ENCODE measurements at places on chromosomes 4 and X. TPM values are rescaled to one million over a fixed set of nuclear protein-coding genes. Genes with fewer than 3 reads are reported as not detected.

Gene SLITRK2
- 0.66 TPM for total RNA-seq

Gene TLR8
- not detected for total RNA-seq

Gene IL13RA1
- total RNA-seq = 67.4 TPM

Gene HMX1
- not detected for total RNA-seq

Gene MAGEC3
- total RNA-seq = not detected

Gene TMSB15C
- total RNA-seq = 2.6 TPM

Data from fibroblast of lung (primary cell).